ENCODE measurements at places on chromosomes 11 and 22.

- DNase-seq: no peak
Observed at GRCh38 chr22:44049486-44050231, 25.6 kb downstream of the PARVB start.

DNA sequence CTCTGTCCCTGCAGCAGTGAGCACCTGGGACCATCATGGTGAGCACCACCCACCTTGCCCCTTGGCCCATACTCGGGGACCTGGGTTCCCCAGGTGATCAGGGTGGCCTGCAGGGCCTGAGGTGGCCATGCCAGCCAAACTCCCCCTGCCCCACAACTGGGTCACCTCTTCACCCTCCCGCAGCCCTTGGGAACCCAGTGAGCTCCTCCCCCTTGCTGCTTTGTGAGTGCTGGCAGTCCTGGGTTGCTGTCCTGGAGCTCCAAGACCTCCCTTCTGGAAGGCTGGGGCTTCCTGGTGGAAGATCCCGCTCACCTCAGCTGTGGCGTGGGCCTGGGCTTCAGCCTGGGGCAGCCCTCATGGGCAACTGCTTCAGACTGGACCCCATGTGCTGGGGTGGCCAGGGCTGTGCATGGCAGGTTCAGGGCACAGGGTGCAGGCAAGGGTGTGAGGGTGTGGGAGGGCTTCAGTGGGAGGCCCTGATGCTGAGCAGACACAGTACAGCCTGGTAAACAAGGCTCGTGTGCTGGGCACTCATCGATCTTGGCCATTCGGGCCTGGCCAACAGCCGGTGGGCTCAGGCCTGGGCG lies 57.6 kb downstream of the RTN4R start:
- DNase-seq: no peak

- no peak for DNase-seq
Observed at GRCh38 chr11:128724891-128725611, 31.2 kb downstream of the FLI1 start.

DNA sequence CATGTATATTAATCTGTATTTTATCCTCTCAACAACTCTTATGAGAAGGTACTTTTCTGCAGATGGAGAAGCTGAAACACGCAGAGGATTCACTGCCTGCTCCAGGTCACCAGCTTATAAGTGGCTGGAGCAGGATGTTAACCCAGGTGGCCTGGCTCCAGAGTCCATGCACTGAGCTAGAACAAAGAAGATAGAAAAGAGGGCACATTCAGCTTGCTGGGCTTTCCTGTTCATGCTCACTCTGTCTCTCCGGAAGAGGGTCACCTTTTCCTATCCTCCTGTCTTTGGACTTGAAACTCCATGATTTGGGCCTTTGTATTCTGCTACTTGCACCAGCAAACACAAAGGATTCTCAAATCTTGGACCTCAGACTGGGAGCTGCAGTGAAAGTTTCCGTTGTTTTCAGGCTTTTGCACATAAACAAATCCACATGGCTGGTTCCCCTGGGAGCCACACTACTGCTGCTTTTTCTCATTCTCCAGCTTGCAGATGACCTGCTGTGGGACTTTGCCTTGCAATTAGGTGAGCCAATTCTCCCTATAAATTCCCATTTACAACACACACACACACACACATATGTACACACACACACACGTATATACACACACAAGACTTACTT lies 117.3 kb upstream of the GRK3 start:
- DNase-seq: no peak

DNA sequence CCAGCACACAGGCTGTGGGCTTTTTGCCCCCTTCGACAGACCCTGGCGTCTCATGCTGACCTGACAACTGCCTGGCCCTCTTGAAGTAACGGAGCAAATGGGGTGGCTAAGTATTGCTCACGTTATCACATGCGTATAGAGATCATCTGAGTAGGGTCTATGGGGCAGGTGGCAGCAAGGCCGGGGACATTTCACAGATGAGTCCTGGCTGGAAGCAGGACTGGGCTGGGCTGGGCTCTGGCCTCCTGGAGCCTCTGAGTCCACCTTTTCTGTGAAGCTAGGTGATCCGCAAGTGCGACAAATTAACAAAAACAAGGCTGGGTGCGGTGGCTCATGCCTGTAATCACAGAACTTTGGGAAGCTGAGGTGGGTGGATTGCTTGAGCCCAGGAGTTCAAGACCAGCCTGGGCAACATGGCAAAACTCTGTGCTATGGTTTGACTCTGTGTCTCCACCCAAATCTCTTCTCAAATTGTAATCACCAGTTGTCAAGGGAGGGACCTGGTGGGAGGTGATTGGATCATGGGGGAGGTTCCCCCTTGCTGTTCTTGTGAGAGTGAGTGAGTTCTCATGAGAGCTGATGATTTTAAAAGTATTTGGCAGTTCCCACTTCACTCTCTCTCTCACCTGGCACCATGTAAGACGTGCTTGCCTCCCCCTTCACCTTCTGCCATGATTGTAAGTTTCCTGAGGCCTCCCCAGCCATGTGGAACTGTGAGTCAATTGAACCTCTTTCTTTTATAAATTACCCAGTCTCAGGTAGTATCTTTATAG lies 122.0 kb downstream of the MPPED1 start:
- DNase-seq: no peak

All from fibroblast of upper back skin (primary cell).